Fibroblast of skin of abdomen (primary cell): ENCODE measurements at places on chromosomes 1 and 21.

- no peak for DNase-seq
Measured at GRCh38 chr1:69585666-69586065, 17.9 kb downstream of the LRRC7 start.

DNA sequence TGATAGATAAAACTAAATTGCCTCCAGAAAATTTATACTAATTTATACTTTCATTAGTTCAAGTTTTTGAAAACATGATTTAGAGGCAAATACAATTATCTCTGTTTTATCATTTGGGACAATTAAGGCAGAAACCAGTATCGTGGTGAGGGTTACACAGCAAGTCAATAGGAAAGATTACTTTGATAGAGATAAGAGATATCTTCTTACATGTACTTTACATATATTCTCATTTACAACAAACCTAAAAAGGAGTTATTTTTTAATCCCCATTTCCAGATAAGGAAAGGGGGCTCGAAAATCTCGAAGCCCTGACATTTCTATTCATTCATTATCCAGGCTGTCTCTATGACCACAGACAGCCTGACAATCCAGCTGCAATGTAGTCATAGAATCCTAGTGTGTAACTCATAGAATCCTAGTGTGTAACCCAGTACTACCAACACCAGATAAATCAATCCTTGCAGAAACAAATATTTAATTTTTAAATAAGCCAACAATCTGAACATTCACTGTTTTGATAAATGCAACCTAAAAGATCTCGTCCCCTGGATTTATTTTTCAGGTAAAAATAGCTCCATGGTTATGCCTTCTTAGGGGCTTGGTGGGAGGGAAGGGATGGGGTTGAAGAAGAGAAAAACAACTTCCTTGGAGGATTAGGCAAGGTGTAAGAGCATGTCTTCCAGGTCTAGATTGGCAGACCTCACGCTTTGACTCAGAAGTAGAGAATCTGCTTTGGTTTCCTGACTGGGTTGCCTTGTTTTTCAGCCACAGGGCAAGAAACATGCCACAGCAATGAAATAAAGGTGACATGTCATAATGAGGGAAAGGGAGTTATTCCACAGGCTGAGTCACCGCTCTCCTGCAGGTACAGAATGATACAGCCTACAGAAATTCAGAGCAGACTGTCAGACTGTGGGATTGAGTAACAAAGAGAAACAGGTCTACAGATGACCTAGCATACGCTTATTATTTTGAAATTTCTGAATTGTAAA lies 45.6 kb downstream of the IRF2BP2 start:
- DNase-seq: peak; percentile 86

GRCh38 chr1:227766653-227767277 lies 31.5 kb downstream of the SNAP47 start:
- DNase-seq: no peak

DNA sequence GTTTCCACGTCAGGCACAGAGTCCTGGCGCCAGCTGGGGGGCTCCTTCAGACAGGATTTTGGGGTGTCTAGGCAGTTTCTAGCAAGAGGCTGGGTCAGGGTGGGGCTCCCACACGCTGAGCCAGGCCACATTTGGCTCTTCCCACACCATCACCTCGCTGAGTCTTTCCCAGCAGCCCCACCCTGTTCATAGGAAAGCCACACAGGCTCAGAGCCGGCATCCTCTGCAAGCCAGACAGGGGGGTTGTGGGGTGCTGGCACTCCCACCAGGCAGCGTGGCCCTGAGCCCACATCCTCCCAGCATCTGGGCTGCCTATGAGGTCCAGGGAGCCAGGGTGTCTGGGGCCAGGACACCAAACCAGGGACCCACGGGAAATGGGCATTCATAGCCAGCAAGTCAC lies 2.8 kb upstream of the GPR153 start:
- no peak for DNase-seq

DNA sequence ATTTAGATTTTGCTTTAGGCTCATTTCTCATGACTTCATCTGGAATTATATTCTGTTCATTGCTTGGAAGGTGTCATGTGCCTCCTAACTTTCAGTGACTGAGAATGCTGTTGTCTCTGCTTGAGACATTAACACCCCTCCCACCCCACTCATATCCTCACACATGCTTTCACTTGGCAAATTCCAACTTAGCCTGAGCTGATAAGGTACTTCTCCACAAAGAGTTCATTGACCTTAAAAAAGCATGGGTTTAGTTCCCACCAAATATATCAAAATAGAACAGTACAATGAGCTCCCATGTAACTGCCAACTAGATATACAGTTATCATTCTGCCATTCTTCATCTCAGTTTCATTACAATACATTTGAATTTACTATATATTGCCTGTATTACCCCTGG lies 576.5 kb upstream of the ADGRL2 start:
- no peak for DNase-seq

DNA sequence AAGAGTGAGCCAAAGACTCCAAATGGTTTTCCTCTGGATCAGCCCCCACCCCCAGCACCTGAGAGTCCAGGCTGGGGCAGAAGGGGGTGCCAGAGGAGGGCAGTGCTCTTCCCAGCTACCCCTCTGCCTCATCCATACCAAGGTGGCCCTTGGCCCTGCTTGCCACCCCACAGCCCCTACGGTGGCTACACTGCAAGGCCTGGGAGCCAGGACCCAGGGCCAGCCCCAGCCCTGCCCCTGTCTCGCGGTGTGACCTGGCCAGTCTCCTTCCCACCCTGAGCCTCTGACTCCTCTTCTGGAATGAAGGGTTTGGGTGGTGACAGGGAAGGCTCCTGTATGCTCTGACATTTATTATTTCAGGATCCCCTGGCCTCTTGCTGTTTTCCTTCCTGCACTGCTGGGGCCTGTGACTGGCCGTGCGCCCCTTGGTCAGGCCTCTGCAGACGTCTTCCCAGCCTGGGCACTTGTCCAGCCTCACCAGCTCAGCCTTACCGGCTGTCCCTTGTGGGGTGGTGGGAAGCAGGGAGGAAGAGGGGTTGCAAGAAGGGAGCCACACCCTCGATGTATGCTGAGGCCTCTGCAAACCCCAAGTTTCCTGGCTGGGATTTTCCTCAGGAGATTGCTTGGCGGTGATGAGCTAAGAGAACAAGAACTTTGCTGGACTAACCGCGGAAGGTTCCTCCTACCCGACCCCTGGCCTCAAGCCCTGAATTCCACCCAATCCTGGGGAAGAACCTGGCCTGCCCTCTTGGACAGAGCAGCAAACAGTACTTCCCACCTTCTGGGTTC lies 13.5 kb downstream of the ASAP3 start:
- peak; percentile 68 for DNase-seq

DNA sequence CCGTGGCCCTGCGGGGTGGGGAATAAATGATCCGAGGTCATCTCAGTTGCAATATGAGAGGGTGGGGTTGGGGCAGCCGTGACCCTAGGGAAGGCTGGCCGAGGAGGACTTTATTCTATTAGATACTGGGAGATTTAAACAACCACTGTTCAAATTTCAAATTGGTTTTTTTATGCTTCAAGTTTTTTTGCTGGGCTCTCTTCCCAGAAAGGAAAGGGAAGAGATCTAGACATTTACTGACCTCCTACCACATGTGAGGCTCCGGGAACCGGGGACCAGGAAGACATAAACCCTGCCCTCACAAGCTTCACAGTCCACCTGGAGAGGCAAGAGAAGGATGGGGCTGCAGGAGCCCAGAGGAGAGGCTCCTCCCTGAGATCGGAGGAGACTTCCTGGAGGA lies 207.3 kb downstream of the FOXD2 start:
- no peak for DNase-seq
